ENCODE measurements at places on chromosomes 6 and 20.

GRCh38 chr6:25027221-25027916 is 91.6 kb upstream of the RIPOR2 start:
- no peak for DNase-seq

DNA sequence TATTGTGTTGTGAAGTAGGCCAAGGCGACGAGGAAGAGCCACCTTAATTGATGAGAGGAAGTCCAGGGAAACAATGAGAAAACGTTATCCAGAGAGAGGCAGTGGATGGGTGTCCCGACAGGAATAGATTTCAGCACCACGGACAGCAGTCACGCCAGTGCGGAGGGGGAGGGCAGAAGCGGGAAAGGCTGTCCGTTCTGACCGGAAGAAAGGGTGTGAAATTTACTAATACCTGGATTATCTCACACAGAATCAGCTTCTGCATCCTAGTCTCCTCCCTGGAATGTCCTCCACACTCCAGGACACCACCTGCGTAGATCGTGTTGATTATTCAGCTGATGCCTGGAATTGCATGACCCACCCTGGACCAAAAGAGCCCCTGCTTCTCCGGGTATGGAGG is 7.4 kb upstream of the BPIFA3 start:
- DNase-seq = peak; percentile 62

- no peak for DNase-seq
Measured at GRCh38 chr20:40941133-40941610, 87.5 kb upstream of the TOP1 start.

DNA sequence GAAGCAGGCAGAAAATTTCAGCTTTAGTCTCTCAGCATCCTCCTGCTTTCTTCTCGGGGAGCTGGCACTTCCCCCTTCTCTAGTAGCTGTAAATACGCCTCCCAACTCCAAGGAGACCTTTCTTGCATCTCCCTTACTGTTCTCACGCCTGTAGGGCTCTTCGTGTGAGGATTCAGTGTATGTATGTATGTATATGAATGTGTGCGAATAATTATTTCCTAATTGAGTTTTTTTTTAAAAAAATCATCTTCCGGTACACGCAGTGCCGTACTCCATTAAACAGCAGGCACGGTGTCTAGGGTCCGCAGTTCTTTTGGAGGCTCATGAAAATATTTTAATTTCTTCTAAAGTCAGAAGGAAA is 85.4 kb downstream of the HFE start:
- no peak for DNase-seq

DNA sequence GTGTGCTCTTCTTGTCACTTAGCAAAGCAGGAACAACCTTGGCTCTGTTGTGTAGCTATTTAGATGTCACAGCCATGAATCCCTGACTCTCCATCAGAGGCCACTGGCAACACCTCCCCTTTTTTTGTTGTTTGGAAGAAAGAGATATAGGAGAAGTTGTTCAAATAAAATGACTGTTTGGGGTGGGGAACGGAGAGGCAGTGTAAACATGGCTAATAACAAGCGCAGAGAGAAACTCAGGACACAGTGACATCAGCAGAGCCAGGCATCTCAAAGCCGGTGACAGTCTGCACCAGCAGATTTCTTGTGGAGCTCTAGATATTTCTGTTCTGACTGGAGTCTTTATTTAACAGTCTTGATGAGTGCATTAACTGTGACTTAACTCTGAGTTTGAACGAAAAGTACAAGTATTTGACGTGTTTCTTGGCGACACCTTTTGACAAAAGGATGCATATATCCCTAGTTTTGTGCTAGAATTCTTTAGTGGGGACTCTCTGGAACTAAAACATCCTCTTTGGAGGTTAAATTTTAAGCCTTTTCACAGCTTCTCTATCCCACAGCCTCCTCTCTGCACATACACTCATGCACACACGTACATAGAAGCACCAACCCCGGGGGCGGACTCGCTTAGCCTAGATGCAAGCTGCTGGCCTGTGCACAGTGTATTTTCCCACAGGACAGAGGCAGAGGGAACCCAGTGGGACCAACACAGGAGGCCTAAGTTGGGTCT is 53.8 kb downstream of the ADAT2 start:
- DNase-seq = no peak

DNA sequence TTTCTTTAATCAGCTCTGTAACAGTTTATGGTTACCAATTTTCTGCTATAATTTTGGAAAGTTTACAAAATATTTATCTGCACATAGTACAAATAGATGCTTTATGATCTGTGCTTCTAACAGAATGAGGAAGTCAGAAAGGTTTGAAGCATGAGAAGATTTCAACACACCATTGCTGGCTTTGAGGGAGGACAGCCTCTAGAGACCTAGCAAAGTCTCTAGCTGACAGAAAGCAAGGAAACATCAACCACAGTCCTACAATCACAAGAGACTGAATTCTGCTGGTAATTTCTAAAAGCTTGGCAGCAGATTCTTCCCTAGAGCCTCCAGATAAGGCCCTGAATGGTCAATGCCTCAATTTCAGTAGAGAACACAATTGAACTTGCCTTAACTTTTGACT is 750.8 kb upstream of the SLC35B3 start:
- DNase-seq = no peak

DNA sequence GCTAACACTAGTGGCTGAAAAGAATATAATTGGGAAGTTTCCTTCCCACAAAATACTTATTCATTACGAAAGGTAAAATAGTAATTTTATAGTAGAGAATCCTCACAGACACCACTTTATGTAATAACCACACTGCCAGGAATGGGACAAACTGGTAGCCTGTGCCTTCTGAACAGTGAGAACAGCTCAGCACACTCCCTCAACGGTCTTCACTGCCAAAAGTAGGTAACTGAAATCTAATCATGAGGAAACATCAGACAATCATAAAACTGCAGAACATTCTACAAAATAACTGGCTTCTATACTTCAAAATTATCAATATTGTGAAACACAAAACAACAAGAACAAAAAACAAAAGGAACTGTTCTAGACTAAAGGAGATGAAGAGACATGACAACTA is 44.1 kb downstream of the NUP153 start:
- no peak for DNase-seq

- DNase-seq = no peak
Measured at GRCh38 chr6:22308939-22309338, 12.1 kb upstream of the PRL start.
